ENCODE measurements at places on chromosomes 7 and 10.

DNA sequence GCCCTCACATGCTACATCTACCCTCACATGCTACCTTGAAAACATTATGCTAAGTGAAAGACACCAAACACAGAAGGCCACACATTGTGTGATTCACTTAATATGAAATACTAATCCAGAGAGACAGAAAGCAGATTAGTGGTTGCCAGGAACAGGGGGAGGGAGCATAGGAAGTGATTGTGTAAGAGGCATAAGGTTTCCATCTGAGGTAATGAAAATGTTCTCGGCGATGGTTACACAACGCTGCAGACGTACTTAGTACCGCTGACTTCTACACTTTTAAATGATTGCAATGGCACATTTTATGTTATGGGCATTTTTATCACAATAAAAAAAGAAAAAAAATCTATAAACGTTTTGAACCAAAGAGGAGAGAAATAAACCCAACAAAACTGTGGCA is 742.3 kb downstream of the TYW1 start:
- DNase-seq, result no peak

- no peak for DNase-seq
Observed at GRCh38 chr7:1919539-1920265, 249.6 kb downstream of the ELFN1 start.

GRCh38 chr10:34087095-34087418 is 728.0 kb downstream of the PARD3 start:
- no peak for DNase-seq

GRCh38 chr10:100339236-100339635 is 7.8 kb upstream of the SCD start:
- DNase-seq, result no peak

DNA sequence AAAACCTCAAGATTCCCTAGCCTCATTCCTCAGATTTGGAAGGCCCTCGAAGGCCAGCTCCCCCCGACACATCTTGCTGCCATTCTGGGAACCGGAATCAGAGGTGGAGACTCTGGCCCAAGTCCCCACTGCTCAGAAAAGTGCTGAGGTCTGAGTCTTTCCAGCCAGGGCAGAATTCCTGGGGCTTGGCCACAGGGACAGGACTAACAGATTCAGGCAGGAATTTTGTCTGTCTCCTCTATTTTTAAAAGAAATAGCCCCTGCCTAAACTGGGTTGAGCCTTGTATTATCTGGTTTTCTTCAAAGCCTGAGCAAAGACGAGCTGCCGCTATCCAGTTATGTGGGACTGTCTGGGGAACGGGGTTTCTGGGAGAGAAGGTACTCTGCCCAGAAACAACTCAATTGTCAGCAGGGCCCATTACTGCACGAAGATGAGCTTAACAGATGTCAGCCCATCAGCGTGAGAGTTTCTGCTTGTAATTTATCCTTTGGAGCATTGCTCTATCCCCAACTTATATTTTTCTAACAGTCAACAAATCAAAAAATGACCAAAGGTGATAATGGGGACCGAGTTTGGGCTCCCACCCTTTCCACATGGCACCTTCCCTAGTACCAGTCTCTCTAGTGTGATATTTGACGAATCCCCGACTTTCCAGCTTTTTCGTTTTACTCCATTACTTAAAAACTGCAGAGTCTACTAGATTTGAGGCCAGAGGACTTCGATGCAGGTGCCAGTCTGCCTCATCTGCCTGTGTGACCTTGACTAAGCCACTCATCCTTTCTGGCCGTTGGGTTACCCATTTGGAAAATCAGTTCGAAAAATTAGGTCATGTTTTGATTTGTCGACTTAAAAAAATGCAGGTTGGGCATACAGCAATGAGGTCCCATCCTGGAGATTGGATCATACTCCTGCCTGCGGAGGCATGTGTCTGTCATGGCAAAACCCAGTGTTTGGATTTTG is 110.9 kb downstream of the WDR11 start:
- DNase-seq, result no peak

DNA sequence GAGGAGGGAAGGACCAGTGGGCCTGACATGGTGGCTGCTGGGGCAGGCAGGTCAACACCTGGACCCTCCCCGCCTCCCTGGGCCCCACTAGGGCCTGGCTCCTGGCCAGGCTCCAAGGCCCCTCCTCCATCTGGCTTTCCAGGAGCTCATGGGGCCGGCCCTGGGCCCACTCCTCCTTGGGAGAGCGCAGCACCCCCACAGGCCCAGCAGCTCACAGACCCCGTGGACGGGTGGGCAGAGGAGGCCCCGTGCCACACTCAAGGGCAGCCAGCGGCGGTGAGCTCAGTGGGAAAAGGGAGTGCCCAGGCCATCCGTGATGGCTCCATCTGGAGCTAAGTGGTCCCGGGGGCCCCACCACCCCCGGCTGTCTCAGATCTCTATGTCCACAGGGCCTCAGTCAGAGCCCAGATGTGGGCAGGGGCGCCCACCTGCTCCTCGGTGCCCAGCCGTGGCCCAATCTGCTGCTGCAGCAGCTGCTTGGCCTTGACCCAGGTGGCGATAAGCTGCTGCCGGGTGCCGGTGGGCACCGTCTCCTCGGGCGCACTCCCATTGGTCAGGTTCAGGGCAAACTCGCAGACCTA is 32.8 kb downstream of the CFAP46 start:
- DNase-seq, result no peak

DNA sequence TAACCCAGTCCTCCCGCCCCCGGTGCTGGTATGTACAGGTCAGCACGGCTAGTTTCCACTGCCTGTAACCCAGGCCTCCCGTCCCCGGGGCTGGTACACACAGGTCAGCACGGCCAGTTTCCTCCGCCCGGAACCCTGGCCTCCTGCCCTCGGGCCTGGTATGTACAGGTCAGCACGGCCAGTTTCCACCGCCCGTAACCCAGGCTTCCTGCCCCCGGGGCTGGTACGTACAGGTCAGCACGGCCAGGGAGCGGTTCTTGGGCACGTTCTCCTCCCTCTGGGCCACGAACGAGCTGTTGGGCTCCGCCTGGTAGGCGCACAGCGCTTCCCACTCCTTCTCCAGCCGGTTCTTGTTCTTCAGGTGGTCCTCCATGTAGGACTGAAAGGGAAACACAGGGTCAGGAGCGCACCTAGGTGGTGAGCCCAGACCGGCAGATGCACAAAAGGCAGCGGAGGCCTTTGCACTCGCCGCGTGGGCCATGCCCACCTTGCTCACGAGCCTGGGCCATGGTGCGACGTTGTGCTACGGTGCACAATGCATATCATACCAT is 284.4 kb downstream of the DNAJB6 start:
- no peak for DNase-seq

GRCh38 chr7:96041171-96041570 is 268.8 kb downstream of the DYNC1I1 start:
- DNase-seq, result no peak

GRCh38 chr10:58758321-58758720 is 245.6 kb downstream of the BICC1 start:
- no peak for DNase-seq

DNA sequence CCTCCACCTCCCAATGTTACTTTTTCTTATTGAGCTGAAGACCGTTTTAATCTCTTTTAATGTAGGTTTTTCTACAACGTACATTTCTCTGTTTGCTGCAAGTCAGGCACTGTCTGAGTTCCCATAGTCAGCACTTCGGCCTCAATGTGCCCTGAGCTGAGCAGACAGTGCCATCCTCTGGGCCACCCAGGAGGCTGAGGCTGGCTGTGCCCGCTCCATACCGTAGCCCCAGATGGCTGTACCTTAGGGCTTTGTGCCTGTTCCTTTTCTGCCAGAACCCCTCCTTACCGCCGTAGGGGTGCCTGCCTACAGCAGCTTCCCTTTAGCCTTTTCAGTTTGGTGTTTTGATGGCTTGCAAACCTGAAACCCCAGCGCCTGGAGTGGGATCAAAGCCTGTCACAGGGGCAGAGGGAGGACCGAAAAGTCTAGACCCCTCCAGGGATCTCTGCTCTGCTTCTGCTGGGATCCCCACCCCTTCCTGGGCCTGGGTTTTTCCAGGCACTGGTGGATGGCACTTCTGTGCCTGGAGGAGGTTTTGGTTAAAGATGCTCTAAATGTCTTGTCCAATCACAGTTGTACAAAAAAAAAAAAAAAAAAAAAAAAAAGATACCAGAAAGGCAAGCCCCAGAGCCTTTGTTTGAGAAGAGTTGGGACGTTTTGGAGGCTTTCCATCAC is 9.0 kb downstream of the AGAP3 start:
- DNase-seq, result no peak

DNA sequence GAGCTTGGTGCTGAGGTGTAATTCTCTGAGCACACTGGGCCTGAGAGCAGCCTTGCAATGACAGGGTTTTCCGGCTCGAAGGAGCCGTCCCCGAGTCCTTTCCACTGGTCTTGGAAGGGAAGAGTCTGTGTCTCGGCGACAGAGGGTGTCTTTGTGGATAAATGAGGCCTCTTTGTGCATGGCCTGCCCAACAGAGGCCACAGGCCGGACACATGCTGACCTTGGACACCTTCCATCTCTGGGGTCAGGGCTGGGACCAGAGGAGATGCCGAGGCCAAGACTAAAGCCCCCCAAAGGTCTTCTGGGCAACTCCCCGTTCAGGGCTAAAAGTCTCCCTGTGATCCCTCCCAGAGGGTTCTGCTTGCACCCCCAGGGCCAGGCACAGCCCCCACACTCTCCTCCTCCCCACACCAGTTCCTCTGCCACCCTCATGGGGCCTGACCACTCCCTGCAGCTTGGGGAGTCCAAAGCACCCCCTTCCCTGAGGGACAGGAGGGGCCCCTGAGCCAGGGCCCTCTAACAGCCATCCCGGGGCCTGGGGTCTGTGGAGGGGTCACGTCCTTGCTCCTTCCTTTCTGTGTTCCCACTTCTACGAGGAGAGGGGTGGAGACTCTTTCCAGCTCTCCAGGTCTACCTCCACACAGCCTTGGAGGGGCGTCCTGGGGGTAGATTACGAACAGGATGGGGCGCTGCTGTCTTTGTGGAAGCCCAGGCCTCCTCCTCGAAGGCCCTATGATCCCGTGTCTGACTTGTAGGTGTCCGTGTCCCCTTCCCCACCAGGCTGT is 130.6 kb upstream of the FAM20C start:
- DNase-seq, result no peak

DNA sequence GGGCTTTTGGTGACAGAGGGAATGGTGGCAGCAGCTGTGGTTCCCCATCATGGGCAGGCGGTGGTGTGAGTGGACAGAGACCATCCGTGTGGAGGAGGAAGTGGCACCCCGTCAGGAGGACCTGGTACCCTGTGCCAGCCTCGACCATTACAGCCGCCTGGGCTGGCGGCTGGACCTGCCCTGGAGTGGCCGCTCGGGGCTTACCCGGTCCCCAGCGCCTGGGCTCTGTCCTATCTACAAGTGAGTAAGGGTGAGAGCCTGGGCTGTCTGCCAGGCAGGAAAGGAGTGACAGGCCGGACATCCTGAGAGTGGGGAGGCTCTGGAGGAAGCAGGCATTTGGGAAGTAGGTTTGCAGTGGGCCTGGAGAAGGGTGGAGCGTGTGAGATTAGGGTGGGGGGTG is 2.9 kb upstream of the ZNF467 start:
- DNase-seq, result no peak

DNA sequence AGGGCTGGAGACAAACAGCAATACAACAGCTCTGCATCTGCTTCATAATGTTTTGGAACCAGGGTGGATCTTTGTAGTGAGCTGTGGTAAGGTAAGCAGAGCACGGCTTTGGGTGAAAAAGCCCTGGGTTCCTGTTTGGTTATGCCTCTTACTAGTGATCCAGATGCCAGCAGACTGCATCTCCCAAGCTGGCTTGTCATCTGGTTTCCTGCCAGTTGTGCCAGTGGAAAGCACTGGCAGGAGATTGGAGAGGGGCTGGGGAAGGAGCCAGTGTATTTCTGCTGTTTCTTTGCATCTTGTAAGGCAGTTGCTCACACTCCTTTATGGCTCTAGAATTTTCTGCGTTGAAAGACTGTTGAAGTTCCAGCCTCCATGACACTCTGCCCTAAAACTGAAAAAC is 137.6 kb downstream of the TSPAN12 start:
- no peak for DNase-seq

DNA sequence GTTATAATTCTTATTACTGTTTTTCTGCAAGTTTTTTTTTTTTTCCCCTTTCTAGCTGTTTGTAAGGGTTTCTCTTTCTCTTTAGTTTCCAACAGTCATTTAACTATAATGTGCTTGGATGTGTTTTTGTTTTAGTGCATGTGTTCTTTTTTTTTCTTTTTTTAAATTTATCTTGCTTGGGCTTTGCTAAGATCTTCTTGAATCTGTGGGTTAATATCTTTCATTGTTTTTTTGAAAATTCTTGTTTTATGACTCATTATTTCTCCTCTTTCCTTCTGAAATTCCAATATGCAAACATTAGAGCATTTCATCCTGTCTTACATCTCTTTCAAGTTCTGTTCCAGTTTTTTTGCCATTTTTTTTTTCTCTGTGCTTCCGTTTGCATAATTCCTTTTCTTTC is 5.7 kb upstream of the HK1 start:
- no peak for DNase-seq

- no peak for DNase-seq
Observed at GRCh38 chr7:1664711-1665548, 5.1 kb upstream of the ELFN1 start.

GRCh38 chr7:69358163-69358821 is 240.0 kb upstream of the AUTS2 start:
- no peak for DNase-seq

GRCh38 chr10:131885391-131886165 is 15.2 kb upstream of the PPP2R2D start:
- no peak for DNase-seq

GRCh38 chr7:157486007-157486755 is 149.4 kb downstream of the DNAJB6 start:
- no peak for DNase-seq

DNA sequence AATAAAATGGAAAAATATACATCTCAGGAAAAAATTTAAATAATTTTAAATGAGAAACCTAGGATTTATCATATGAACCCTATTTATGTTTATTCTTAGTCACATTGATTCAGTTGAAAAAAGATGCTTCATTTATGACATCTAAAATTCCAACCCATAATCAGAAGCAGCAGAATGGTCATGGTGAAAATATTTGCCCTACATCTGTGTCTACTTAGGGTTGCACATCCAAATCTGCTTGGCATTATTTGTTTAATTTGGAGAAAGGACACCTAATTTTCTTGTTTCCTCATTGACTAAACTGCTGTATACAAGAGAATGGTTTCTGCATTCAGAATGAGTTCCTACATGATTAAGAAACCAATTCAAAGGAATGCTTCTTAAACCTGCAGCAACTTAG is 72.9 kb upstream of the SKAP2 start:
- no peak for DNase-seq

DNA sequence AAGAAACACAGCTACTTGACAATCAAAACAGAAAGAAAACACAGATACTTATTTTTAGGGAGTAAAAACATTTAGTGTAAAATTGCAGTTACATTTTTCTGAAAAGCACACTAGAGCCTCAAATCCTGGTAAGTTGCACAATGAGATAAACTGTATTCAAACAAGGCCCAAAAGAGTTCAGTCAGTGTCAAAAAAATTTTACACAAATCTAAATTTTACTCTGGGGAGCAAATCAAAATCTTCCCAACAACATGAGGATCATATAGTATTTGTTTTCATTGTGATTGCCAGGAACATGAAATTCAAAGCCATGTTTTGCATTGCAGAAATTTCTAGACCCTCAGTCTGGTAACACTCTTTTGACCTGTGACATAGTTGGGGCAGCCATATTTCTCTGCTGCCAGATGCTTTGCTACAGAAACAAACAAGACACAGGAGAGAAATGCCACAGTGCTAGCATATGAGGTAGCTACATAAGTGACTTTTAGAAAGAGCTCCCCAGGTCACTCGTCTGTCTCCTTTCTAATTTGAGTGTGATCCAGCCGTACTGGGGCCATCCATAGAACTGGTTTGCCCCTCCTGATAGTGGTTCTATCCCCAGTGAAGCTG is 49.6 kb downstream of the PDE1C start:
- DNase-seq, result no peak

Data from DMS153 (cell line).